ENCODE measurements at places on chromosomes 11 and 22.

DNA sequence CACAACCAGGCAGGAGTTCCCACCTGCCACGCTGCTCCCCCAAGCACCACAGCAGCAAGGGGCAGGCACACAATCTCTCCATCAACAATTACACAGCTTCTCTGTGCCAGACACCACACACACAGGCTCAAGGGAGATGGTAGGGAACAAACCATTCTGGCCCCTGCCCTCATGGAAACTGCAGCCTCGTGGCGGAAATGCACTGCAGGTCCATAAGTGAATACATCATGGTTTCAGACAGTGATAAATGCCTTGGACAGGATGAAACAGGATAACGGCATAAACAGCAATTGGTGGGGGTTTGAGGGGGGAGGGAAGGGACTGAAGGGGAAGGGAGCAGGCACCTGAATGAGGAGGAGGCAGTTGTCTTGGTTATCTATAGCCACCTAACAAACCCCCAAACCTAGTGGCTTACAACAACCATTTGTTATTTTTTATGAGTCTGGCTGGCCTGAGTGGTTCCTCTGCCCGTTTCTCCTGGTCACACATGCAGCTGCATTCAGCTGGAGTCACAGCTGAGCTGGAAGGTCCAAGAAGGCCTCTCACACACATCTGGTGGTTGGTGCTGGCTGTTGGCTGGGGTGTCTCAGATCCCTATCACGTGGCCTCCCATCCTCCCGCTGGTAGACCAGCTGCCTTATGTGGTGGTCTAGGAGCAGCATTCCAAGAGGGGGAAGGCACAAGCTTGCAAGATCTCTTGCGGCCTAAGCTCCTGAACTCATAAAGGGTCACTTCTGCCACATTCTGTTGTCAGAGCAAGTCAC is 15.0 kb upstream of the YWHAH start:
- no peak for DNase-seq

- DNase-seq = no peak
Observed at GRCh38 chr22:31349960-31350359, 3.8 kb upstream of the PATZ1 start.

DNA sequence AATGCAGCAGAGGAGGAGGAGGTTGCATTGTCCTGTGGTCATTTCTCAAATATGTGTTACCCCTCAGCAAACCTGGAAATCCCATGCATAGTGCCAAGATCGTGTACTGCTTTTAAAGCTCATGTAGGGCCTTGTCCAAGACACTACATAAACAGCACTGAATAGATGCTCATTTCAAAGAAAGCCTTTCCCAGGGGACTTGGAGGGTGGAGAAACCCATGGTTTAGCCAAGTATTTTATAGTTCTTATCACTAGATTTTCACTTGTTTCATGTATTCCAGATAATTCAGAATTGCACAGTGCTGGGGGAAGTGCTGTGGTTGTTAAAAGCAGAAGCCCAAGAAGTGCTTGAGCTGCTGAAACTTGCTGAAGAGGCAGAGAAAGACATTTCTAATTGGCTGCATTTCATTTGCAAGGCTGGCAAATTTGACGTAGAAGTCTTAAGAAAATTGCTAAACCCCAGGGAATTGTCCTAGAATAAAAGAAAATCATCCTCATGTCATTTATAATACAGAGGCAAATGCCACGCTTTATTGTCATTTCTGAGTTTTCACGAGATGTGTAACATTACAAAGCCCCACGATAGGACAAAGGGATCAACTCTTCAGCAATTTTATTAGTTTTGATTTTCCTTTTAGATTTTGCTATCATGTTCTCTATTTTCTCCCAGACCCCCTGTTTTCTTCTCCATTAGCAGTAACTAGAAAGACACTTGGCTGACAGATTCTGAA is 20.1 kb downstream of the CSRP3 start:
- no peak for DNase-seq

- DNase-seq = no peak
Observed at GRCh38 chr22:20748731-20749428, 25.0 kb upstream of the SERPIND1 start.

DNA sequence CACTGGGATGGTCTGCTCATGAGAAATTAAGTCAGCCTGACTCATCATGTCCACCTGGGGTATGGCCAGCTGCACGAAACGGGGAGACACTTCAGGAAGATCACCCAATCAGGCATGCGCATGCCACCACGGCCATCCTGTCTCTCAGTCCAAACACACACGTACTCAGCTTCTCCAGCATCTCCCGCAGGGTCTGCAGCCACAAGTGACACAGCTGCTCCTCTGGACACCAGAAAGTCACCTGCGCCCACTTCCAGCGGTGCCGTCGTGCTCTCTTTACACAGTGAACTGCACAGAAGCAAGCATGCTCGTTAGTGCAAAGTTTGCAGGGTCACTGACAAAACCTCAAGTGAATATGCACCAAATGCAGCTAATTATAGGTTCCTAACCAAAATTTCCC is 18.1 kb downstream of the CERK start:
- no peak for DNase-seq

- peak; percentile 73 for DNase-seq
Observed at GRCh38 chr11:86438685-86439084, 64.0 kb downstream of the CCDC81 start.

DNA sequence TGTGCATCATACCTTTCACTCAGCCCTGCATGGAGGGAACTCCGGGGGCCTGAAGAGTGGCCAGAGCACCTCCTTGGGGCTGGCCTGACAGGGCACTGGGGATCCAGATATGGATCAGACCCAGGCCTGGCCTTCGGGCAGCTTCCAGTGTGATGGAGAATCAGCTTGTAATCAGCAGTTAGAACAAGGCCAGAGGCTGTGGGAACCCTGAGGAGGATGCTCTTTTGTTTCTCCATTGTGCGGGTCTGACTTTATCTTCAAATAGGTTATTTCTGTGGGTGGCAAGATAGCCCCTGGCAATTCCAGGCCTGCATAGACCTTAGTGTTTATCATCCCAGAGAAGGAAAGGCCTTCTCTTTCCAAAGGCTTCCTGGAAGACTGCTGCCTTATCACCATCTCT is 12.3 kb downstream of the DGAT2 start:
- DNase-seq = no peak

GRCh38 chr22:29782061-29782845 is 15.1 kb downstream of the UQCR10 start:
- DNase-seq = no peak

DNA sequence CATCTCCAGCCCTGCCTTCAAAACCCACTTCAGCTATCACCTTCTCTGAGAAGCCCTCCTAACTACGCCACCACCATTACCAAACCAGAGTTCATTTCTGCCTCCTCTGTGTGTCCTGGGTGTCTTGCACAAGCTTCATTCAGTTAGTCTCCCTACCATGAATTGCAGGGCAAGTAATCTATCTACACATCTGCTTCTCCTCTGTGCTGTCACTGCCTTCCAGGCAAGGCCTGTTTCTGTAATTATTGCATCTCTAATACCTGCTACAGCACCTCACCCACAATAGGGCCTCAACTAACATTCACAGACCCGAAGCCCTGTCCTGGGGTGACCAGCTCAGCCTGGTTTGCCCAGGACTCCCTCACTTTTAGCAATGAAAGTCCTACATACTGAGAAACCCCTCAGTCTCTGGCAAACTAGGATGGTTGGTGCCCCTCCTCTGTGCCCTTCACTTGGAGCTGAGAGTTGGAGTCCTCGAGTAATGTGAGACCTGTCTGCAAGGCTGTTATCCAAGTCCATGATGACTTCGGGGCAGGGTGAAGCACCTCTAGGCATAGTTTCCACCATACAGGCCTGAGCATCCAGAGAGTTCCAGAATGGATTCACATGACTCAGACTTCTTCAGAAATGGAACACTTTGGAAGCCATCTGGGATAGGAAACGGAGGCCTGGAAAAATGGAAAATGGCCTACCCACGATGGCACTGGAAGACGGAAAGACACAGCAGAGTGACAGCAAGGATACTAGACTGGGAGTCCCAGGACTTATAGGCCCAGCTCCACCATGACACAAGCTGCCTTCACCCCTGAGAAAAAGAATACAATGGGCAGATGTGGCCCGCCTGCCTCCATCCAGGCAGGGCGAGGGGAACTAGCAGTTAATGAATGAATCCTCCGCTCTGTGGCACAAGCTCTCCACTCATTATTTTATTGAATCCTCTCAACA is 269.3 kb downstream of the BUD13 start:
- DNase-seq = no peak

GRCh38 chr11:118547132-118547531 is 16.1 kb downstream of the TMEM25 start:
- DNase-seq = no peak

- no peak for DNase-seq
Observed at GRCh38 chr11:11211186-11211585, 141.9 kb downstream of the CSNK2A3 start.

- DNase-seq = no peak
Observed at GRCh38 chr11:8828046-8828445, 82.9 kb upstream of the AKIP1 start.

DNA sequence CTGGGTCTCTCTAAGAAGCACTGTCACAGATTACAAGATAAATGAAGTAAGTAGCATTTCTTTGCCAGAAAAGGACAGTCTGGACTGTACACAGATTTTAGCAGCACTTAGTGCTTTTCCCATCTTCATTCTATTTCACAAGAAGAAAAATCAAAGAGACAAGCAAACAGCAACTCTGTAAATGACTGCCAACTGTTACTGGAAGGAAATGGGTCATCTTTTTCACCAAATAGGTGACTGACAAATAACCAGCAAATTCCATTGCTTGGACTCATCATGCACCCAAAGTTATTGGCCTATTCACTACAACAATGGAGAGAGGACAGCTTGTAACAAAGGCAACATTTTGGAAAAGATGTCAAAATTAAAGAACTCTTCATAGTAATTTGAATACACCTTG is 28.9 kb upstream of the CARD18 start:
- no peak for DNase-seq

- DNase-seq = no peak
Observed at GRCh38 chr11:27018902-27019529, 21.6 kb upstream of the BBOX1 start.

- DNase-seq = no peak
Observed at GRCh38 chr11:20739107-20739506, 69.7 kb downstream of the NELL1 start.

DNA sequence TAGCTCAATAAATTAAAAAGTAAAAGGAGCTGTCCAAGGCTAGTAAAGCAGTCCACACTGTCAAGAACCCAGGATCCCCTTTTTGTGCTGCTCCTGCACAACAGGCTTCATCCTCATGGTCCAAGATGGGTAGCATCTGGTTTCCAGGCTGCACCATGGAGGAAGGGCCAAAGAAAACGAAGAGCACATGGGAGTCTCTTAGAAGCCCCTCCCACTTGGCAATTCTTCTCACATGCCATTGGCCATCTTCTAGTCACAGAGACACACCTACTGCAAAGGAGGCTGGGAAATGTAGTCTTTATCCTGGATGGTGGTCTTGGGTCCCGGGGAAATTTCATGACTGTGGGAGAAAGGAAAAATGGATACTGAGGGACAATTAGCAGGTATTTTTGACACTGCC is 37.8 kb downstream of the PRR5L start:
- DNase-seq = peak; percentile 19

- DNase-seq = no peak
Observed at GRCh38 chr11:117712530-117712929, 84.5 kb downstream of the DSCAML1 start.

DNA sequence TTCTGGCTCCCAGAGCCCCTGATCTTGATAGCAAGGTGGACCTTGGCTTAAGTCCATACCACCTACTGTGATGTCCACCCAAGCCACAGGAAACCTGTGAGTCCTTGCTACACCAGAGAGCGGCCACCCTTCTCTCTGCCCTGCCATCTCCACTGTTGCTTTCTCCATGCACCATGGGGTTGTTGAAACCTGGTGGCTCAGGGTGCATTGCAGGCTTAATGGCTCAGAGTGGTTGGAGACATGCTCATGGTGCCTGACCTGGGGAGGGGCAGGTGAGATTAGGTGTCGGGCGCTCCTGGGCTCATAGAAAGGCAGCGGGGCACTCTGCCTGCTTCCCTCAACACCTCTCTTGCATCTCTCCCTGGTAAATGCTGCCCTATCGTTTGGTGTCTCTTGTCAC is 25.0 kb upstream of the CACNG2 start:
- no peak for DNase-seq

GRCh38 chr22:39135092-39135896 is 17.2 kb downstream of the CBX7 start:
- no peak for DNase-seq

DNA sequence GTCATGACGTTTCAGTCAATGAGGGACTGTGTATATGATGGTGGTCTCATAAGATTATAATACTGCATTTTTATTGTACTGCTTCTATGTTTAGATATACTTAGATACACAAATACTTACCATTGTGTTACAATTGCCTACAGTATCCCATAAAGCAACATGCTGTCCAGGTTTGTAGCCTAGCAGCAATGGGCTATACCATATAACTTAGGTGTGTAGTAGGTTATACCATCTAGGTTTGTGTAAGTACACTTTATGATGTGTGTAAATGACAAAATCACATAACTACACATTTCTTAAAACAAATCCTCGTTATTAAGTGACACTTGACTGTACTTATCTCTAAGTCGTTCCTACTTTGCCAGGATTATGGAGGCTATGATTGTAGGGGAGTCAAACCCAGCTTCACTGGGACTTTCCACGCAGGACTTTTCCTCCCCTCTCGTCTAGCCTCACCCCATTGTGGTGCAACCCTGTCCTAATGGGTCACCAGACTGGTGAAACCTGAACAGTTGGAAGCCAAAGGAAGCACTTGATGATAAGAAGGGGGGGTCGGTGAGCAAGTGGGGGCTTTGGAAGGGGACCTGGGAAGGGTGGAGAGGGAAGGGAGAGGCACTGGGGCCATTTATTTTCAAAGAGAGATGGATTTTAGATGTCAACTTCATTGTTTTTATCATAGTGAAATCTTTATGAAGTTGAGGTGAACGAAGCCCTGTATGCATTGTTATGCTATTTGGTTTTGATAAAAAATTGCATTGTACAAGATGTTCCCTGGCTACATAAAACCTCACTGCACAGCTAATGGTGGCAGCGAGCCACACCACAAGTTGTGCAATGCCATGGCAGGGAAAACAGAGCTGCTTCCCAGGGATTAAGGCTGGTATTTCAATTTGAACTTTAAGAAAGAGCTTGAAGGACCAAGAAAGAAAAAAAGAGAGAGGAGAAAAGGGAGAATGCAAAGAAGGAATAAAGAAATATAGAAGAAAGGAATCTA is 129.1 kb downstream of the EHF start:
- DNase-seq = no peak

Data from Caki2 (cell line).